ENCODE measurements at places on chromosomes 16 and 17.

DNA sequence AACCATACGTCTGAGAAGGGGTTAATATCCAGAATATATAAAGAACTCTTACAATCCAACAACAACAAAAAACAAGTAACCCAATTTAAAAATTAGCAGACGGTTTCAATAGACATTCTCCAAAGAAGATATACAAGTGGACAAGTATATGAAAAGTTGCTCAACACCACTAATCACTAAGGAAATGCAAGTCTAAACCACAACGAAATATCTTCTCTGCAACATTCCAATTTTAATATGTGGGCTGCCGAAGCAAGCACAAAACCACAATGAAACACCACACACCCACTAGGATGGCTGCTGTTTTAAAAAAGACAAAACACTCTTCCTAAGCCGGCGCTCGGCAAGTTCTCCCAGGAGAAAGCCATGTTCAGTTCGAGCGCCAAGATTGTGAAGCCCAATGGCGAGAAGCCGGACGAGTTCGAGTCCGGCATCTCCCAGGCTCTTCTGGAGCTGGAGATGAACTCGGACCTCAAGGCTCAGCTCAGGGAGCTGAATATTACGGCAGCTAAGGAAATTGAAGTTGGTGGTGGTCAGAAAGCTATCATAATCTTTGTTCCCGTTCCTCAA, 5.9 kb upstream of the SLC13A2 start:
- DNase-seq, result peak; percentile 57

GRCh38 chr16:70689035-70689969, 3.4 kb upstream of the MTSS2 start:
- DNase-seq, result no peak

DNA sequence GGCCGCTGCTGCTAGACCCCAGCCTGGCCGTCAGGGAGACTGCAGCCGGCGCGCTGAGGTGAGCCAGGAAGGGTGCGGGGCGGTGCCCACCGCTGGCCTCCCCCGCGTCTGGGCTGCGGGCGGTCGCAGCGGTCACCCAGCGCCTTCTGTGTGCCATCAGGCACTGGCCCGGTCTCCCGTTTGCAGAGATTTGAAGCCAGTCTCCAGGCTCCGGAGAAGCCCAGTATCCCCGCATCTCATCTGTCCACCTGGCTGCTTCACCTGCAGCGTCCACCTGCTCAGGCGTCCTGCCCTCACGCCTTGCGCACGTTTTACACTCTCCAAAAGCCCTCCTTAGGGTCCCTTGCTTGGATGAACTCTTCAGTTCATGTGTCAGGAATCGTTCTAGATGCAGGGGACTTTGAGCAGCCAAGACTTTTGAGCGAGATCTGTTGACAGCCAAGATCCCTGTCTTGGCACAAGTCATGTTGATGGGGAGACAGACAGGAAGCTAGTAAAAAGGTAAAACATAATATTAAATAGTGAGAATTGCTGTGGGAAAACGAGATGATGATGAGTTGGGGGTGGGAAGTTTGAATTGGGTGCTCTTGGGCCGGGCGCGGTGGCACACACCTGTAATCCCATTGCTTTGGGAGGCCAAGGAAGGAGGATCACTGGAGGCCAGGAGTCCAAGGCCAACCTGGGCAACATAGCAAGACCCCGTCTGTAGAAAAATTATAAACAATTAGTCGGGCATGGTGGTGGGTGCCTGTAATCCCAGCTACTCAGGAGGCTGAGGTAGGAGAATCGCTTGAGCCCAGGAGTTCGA, 916 bp downstream of the HEATR3 start:
- DNase-seq, result no peak

- no peak for DNase-seq
Observed at GRCh38 chr17:63395075-63395805, 50.9 kb downstream of the CYB561 start.

- DNase-seq, result no peak
Observed at GRCh38 chr17:76893623-76894334, 25.6 kb downstream of the MGAT5B start.

GRCh38 chr16:57999366-57999970, 1.0 kb downstream of the ZNF319 start:
- no peak for DNase-seq

DNA sequence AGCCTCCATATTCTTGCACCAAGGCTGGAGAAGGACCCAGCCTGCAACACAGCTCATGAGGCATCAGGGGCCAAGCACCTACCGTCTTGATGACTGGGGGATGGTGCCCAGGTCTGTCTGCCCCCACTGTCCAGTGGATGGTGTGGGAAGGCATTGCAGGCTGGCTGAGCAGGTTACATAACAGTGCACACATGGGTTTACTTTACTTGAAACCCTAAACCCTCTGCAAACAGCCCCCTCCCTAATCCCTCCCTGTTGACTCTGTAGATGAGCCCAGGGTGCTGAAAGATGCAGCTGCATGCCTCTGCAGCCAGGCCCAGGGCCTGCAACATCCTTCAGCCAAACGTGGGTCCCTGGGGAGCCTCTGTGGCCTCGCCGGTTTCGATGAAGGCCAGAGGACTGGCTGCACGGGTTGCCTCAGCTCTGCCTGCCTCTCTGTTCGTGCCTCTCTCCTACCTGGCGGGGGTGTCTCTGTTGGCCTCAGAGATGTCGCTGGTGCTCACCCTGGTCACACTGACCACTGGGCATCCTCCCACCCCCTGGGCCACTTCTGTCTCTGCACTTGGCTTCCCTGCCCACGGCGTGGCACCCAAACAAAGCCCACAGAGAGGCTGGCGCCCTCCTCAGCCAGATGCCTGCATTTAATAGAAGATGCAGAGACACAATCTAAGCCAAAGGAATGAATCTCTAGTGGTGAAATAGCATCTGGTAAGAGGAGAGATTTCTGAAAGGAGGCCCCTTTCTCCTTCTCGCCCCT, 95.1 kb downstream of the METRNL start:
- DNase-seq, result no peak

DNA sequence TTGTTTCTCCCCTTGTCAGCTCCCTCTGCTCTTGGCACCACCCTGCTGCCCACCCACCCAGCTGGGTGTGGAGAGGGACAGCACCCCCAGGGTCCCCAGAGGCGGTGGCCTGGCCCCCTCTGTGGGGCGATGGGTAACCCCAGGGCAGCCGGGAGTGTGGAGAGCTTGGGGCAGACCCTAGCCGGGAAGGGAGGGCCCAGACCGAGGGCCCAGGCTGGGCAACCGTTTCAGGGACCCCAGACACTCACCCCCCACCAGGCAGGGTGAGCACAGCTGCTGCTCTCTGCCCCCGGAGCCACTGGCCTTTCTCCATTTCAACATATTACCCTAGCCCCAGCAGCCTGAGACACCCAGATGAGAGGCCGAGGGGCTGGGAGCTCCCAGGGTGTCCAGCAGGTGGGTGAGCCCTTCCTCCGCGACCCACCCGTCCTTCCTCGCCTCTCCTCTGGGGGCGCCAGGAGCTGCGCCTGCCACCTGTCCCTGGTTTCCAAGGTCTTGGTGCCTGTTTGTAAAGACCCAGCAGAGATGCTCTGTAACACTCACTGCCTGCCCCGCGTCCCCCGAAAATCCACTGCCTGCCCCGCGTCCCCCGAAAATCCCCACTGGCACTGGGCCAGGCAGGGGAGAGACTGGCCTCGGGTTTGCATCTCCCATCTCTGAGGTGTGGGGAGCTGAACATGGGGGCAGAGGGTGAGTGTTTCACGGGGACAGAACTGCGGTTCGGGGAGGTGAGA, 45.4 kb downstream of the BAHCC1 start:
- DNase-seq, result no peak

GRCh38 chr16:14026572-14027285, 44.4 kb upstream of the MRTFB start:
- no peak for DNase-seq

GRCh38 chr16:80627108-80627507, 86.3 kb downstream of the DYNLRB2 start:
- DNase-seq, result no peak

DNA sequence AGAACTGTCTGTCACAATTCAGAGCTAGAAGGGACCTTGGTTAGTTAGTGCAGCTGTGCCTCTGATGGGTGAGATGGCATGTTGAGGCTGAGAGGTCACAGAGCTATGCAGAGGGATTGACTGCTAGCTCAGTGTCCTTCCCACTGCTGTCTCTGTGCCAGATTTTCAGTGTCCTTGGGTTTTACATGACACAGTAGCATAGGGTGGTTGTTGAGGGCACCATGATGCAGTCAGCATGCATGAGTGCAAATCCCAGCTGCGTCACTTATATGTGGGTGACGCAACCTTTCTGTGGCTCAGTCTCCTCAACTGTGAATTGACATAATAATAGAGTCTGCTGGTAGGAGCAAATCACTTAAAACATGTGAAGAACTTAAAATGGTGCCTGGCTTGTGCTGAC, 2.7 kb downstream of the MT1A start:
- DNase-seq, result no peak

GRCh38 chr16:82063456-82064082, 28.5 kb downstream of the HSD17B2 start:
- no peak for DNase-seq

- no peak for DNase-seq
Observed at GRCh38 chr16:78574571-78574970, 475.1 kb downstream of the WWOX start.

- DNase-seq, result no peak
Observed at GRCh38 chr17:2063261-2064146, 8.6 kb downstream of the HIC1 start.

DNA sequence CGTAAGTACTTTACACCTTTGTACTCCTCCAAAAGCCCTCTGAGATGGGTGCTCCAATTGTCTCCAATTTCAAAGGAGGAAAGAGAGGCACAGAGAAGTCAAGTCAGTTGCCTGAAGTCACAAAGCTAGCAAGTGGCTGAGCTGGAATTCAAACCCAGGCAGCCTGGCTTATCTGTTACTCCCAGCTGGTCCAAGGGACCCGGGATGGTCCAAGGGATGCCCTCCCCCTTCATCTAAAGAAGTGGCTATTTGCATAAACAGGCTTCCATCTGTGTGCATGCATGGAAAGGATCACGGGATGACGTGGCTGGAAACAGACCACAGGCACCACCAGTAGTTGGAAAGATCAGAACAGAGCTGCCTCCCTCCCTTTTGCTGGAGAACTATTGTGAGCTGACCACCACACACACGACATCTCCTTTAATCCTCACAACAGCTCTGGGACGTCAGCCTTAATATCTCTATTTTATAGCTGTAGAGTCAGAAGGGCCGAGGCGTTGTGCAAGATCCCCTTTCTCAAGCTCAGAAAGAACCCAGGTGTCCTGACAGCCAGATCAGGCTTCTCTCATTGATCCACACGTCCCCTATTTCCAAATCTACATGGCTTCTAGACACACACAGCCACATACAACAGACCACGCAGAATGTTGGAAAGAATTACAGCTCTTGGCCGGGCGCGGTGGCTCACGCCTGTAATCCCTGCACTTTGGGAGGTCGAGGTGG, 10.9 kb upstream of the COL1A1 start:
- peak; percentile 85 for DNase-seq

GRCh38 chr17:75970626-75971025, 8.3 kb downstream of the ACOX1 start:
- DNase-seq, result no peak

- DNase-seq, result no peak
Observed at GRCh38 chr17:64198331-64199090, 64.5 kb downstream of the TEX2 start.

DNA sequence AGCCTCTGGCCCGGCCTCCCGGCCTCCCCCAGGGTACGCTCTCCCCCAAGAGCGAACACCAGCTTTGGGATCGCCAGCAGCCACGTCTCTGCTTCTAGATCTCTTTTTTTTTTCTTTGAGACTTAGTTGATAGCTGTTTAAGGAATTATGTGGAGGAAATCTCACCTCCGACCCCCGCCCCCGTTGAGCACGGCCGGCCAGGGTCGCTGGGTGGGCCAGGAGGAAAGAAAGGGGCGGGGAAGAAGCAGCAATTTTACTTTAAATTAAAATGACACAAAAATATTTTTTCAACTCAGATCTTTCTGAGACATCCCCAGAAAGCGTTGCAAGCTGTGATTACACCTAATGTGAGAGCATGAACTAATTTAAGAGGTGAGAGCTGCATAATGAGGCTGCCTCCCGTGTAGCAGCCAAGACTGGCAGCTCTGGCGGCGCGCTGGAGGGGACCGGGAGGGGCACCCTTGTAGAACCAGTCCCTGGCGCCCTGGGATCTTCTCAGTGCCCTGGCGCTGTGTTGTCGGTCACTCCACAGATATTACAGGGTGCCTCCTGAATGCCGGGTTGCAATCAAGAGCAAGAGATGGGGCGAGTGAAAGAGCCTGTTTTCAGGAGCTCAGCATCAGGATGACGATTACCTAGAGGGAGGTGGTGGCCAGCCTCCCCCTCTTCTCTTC, 1.9 kb upstream of the CBLN1 start:
- DNase-seq, result no peak

GRCh38 chr16:87264634-87265033, 52.6 kb downstream of the C16orf95 start:
- no peak for DNase-seq
